ENCODE measurements at places on chromosomes 3 and 15.
A peak's percentile ranks its signal among the peaks of the same experiment; 100 is the strongest.

- DNase-seq = no peak
Measured at GRCh38 chr3:13457593-13457992, 22.5 kb upstream of the HDAC11 start.

- DNase-seq = no peak
Measured at GRCh38 chr15:41992151-41992802, 19.9 kb upstream of the EHD4 start.

GRCh38 chr15:52464040-52464439 is 64.6 kb downstream of the MYO5A start:
- no peak for DNase-seq

DNA sequence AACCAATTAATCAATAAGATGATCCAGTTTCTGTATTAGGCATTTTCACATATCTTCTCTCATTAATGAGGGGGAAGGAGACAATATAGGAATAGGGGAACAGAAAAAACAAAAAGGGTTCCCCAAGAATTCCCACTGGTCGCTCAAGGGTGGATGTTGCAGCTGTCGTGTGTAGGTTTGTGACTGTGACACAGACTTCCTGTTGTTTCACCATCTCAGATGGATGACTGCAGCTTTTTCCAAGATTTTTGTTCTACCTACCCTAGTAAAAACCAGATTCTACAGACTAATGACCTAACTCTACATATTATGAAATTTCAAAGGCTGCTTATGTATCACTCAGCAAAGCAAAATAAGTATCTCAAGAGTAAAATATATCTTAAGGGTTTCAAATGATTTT is 73.7 kb upstream of the MB21D2 start:
- no peak for DNase-seq

DNA sequence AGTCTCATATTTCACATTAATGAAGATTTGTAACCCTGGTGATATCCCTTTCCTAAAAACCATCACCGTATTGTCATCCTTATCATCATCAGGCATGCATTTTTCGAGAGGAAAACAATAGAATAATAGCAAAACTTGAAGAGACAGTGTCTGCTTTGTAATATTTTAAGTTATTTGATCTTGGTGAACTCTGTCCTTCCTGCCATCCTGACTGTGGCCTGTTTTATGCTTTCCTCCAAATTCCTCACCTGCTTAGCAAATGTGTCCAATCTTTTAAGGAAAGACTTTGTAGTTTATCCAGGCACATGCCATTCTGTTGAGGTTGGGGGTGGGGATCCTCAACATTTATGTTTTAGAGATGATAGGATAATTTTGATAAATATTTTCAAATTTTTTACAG is 306.1 kb upstream of the COL8A1 start:
- no peak for DNase-seq

- no peak for DNase-seq
Measured at GRCh38 chr3:153463895-153464294, 301.9 kb downstream of the RAP2B start.

- peak; percentile 81 for DNase-seq
Measured at GRCh38 chr3:122794779-122795673, at the start of gene SLC49A4. SLC49A4 (plus strand) TSS chr3:122795069; CDS start chr3:122795193, 124 bp downstream.

DNA sequence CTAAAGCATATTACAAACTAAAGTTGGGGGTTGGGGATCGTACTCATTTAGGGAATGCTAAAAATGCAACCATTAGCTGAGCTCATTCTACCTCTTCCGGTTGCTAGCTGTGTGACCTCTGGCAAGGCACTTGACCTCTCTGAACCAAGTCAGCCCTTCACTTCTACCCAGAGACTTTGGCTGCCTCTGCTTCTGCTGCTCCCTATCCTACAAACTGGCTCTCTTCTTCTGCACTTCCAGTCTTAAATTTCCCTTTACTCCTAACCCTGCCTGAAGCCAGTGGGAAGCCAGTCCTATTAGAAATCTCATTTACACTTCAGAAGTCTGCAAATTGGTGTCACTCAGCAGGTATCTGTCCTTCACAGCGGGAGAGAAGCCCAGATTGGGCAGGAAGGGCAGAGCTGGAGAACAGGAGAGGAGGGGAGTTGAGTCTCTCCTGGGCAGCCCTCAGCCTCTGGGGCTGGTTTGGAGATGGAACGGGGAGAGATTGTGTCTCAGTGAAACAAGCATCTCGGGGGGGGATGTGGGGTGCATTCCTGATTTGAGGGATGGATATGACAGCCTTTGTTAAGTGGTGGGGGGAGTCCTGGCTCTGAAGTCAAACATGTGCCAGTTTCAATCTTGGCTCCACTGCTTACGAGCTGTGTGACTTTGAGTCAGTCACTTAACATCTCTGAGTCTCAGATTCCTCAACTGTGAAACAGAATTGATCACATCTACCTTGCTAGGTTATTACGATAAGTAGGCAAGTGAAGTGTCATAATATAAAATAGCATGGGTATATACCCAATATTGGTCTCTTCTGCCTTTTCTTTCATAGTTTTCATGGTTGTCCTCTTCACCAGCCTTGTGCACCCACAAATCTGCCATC is 7.8 kb upstream of the AEN start:
- DNase-seq = no peak

DNA sequence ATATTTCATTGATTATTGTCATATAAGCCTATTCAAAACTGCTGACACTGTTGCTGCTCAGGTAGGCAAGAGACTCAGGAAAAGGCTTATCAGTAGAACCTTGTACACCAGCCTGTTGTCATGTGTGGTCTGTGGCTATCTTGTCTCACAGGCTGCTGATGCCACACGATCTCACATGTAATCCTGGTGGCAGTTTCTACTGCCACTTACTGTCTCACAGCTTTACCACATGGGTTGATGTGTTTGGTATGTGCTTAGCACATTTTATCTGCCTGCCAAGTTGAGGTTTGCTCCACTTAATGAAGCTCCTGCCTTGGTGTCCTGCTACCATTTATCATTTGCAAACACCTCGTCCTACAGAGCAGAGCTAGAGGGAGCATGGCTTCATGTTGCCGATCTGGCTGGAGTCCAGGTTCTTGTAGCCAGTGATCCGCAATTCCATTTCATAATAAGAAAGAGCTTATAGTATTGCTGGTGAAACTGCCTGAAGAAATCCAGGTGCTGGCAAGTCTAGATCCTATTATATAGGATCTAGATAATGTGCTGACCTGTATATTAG is 637.9 kb downstream of the NLGN1 start:
- DNase-seq = no peak

GRCh38 chr15:94937242-94937641 is 705.9 kb downstream of the MCTP2 start:
- DNase-seq = no peak

- DNase-seq = no peak
Measured at GRCh38 chr15:70252951-70253320, 155.2 kb upstream of the TLE3 start.

- no peak for DNase-seq
Measured at GRCh38 chr3:50580683-50581458, 11.5 kb downstream of the HEMK1 start.

- DNase-seq = no peak
Measured at GRCh38 chr15:67372543-67372942, 118.0 kb downstream of the IQCH start.

DNA sequence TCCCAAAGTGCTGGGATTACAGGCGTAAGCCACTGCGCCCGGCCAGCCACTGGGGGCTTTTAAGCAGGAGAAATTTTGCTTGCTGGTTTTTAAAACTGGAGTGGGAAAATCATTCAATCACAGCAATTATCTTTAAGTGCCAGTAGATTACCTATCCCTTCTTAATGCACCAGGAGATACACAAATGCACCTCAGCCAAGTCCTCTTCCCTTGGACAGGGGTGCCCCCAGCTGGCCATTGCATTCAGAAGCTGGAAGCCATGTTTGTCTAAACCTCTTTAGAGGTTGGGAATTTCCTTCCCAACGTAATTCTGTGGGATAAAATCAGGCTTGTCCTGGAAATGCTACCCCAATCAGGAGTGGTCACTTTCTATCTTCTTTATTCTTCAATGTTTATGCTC is 26.6 kb downstream of the MIX23 start:
- DNase-seq = no peak

- no peak for DNase-seq
Measured at GRCh38 chr3:3603351-3603750, 195.9 kb upstream of the LRRN1 start.

- peak; percentile 39 for DNase-seq
Measured at GRCh38 chr3:167740961-167741587, 5.6 kb downstream of the SERPINI1 start.

DNA sequence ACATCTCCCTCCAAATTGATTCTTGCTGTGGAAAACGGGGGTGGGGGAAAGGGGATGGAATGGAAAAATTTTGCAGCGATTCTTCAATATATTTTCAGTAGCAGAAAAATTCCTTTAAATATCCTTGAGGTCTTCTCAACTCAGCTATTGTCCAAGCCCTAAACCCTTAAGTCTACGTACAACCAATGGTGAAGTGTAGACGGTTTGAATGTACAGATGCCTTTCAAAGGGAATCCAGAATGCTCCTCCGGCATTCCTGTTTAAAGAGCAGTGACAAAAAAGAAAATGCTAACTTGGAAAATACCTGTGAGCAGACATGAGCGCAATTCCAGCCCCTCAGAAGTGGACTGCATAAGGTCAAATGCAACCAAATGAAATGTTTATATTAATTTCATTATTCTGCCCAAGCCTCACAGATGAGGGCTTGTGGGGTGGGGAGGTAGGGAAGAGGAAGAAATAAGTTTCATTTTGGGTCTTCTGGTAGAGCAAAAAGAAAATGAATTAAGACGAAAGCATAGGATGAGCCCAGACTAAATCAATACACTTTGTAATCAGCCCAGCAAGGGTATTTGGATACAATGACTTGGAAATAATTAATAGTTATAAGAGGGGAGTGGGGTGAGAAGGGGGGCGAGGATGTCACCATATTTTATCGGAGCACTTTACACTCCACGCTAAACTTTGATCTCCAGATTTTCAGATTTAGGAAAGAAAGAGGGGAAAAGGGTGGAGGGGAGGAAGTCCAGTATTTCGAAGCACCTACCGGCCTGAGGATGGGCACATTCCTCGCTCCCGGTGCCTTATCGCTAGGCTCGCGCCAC is 2.7 kb downstream of the FOXP1 start:
- no peak for DNase-seq

DNA sequence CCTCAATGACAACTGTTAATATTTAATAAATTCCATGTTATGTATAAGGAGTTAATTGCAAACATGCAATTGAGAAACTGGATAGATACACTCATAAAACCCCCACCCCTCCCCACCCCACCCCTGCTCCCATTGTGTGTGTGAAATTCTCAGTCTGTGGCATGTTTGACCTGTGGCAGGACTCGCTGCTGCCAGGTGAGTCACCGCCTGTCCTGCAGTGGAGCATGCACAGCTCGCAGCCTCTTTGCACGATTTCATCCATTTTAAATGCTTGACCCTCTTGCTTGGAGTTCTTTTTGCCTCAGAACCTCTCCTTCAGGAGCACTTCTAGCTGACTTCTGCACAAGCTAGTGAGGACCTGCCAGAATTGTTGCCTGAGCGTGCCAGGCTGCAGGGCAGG is 5.3 kb upstream of the APEH start:
- DNase-seq = no peak

DNA sequence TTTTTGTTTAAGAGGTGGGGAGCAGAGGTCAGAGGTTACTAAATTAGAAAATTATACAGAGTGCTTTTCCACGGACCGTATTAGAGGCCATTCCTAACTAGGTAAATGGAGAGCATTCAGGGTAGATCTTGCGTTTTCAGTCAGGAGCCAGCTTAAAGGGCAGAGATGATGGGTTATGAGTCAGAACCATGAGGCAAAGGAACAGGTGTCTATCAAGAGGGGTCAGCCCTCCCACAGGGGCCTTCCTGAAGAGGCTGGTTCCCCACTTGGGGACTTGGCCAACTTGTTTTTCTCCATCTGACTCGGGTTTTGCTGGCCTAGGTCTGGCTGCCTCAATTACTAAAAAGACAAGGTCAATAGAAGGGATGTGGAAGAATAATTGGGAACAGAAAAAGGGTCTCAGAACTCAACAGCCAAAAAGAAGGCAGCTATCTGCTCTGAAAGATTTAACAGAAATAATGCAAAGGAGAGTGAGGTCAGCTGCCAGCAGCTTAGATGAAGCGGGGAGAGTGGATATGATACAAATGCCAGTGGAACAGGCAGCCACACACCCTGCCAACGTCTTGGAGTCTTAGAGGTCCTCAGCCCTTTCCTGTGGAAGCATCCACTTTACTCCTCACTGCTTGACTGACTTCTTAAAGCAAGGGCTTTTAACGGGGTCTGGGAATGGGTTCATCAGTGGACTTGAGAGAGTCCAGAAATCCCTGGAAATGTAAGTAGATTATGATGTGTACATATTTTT is 17.6 kb downstream of the MTMR14 start:
- no peak for DNase-seq

- no peak for DNase-seq
Measured at GRCh38 chr3:152192050-152192449, 76.7 kb upstream of the MBNL1 start.

GRCh38 chr3:158733656-158734055 is 1.4 kb upstream of the RARRES1 start:
- DNase-seq = no peak

DNA sequence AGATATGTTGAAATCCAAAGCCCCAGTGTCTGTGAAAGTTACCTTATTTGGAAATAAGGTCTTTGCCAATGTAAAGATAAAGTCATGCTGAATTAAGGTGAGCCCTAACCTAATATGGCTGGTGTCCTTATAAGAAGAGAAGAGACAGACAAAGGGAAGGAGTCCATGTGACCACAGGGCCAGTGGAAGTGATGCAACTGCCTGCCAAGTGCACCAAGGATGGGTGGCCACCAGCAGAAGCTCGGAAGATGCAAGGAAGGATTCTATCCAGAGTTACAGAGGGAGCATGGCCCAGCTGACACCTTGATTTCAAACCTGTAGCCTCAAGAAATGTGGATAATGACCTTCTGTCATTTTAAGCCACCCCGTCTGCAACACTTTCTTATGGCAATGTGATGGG is 35.3 kb upstream of the PGPEP1L start:
- no peak for DNase-seq

GRCh38 chr15:36156879-36157427 is 422.5 kb upstream of the CDIN1 start:
- no peak for DNase-seq

DNA sequence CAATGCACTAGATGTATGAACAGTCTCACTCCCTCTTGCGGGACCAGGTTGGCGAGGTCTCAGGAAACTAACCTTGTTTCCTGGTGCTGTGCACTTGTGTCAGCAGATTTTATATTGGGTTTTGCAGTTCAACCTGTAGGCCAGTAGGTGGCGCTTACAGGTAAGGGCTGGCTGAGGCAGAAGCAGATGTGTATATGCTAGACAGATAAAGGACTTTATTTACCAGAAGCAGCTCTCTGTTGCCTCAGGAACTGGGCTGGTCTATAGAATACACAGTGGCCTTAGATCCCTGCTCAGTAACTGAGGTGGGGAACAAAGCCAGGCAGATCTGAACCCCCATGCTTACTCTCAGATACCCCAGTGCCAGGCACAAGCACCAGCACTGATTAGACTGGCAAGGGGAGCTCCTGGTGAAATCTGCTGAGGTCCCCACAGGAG is 296.8 kb downstream of the DOCK3 start:
- DNase-seq = peak; percentile 76

DNA sequence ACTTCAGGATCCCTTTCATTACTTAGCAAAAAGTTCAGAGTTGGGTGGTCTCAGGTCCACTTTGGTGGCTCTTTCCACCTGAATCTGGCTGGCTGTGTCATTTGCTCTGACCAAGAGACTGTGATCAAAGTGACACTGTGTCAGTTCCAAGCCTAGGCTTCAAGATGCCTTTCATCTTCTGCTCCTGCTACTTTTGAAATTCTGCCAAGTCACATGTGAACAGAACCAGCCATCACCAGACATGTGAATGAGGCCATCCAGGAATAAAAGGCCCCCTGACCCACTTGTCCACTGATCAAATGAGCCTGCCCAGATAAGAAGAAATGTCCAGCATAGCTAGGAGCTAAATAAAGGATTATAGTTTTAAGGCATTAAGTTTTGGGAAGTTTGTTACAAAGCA is 132.2 kb downstream of the OSBPL10 start:
- DNase-seq = no peak

- DNase-seq = no peak
Measured at GRCh38 chr3:48397767-48398681, 26.0 kb downstream of the FBXW12 start.

All from activated CD4-positive, alpha-beta T cell treated with anti-CD3 and anti-CD28 coated beads, Interleukin-10, Interleukin-2, amounts not matched to agents 100 ng/mL and 50 ng/mL, durations not matched to agents 16 hours and 8 hours (primary cell).